HEK293T (cell line): ENCODE measurements at places on chromosomes 1 and 21.

DNA sequence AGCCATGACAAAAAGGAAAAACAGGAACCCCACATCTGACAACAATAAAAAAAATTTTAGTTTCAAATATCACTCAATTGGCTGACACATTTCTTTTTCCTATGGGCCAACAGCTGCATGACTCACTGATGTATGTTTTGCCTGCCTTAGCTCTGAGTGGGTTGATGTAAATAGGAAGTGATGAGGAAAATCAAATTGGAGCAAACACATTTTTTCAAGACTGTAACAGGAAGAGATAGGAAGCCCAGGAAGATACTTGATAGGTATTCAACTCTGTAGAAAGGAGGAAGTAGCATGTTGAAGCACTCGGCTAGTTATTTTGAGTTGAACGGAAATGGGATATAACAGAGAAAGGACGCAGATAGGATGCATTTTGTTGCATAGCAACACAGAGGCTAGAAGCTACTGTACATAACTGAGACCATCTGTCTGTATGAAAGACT lies 168.0 kb upstream of the NR5A2 start:
- DNase-seq, result no peak

DNA sequence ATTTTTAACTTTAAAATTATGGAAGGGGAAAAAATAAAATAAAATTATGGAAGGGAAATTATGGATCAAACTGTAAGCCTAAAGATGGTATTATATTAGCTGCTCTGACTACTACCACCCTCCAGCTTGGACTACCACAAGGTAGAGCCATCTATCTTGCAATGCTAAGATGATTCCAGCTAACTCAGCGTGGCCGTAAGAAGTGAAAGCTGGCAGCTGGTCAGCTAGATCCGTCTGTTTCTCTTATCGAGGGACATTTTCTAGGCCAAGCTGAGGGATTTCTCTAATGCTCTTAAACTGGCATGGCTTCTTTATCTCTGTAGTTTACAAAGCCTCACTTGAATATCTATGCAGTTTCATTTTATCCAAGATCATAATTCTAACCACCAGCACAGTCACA lies 31.5 kb downstream of the LYST start:
- no peak for DNase-seq

GRCh38 chr1:101745551-101746270 lies 251.0 kb downstream of the OLFM3 start:
- no peak for DNase-seq

DNA sequence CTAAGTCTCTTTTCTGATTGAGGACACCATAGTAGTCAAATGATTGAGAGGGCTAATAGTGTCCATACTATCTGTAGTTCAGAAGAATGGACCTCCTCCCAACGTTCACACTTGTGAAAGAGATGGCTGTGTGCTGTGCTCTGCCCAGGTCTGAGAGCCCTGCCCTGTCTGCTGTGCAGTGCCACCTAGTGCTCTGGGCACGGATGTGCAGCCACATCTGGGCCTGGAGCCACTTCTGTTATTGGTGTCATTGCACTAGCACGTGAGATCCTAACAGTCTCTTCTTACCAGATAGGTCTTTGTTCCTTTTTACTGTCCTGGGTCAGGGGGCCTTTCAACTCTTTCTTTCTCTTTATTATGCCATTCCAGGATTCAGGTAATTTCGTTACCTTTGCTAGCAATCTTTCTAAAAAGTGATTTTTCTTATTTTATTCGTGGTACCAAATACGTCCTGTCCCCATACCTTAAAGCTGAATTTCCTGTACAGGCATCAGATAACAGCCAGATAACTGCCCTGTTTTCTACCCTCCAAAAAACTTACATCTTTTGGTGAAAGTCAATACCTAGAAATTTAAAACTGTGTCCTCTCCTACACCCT lies 21.7 kb downstream of the INTS3 start:
- DNase-seq, result peak; percentile 94

DNA sequence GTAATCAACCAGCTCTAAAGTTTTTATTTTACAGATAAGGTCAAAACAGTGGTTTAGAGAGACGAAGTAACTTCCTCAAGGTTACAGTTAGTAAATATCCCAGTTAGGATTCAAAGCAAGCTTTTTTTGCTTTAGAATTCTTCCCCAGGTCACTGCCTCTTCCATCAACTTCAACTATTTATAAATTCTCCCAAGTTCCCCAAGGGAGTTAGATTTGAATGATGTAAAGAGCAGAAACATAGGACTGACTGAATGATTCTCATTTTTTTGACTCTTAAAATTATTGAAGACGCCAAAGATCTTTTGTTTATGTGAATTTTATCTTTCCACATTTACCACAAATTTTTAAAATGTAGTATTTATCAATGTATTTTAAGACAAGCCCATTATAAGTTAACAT lies 4.1 kb downstream of the POGZ start:
- DNase-seq, result no peak

GRCh38 chr1:10449751-10450150 lies at the start of gene CORT:
Gene CORT, plus strand, starts transcription at chr1:10450031. Its CDS starts 193 bp downstream, at chr1:10450224.
- DNase-seq, result no peak

DNA sequence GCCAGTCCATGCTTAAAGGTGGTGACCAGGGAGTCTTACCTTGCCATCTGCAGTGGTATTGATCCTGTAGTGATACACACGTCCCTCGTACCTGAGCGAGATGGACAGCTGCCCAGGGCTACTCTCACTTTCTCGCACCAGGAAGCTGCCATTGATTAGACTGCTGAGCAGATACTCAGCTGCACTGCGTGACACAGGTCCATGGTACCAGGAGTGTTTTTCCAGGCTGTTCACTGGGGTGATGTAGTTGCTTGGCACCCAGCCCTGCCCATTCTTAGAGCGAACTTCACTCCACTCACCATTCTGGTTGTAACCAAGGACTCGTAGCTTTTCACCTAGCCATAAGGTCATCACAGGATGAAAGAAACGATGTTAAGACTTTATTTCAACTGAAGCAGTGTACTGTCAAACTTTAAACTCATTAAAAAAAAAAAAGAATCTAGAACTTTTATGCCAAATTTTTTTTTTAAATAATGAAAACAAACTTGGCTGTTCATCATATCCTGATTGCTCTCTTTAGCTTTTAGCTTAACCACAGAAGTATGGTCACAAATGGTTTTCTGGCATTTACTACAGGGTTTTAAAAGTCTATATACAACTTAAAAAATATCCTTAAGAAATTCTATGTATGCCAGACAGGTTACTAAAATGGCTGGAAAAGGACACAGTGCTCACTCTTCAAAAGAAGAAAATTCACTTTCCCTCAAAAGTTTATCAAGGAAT lies 44.6 kb downstream of the TOR3A start:
- DNase-seq, result no peak

DNA sequence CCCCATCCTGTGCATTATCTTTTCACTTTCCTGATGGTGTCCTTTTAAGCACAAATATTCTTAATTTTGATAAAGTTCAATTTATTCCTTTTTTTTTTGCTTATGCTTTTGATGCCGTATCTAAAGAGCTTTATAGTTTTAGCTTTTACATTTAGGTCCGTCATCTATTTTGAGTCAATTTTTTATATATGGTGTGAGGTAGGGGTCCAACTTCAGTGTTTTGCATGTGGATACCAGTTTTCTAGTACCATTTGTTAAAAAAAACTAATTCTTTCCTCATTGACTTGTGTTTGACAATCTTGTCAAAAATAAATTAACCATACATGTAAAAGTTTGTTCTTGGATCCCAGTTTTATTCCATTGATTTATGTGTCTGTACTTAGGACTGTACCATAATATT lies 4.9 kb downstream of the MTF2 start:
- DNase-seq, result no peak

GRCh38 chr1:164804366-164804765 lies 245.4 kb downstream of the PBX1 start:
- DNase-seq, result no peak

GRCh38 chr1:46804926-46805325 lies 6.1 kb downstream of the CYP4B1 start:
- no peak for DNase-seq

- DNase-seq, result no peak
These were observed 19.5 kb downstream of the SCYL3 start for GRCh38 chr1:169874229-169874628.

DNA sequence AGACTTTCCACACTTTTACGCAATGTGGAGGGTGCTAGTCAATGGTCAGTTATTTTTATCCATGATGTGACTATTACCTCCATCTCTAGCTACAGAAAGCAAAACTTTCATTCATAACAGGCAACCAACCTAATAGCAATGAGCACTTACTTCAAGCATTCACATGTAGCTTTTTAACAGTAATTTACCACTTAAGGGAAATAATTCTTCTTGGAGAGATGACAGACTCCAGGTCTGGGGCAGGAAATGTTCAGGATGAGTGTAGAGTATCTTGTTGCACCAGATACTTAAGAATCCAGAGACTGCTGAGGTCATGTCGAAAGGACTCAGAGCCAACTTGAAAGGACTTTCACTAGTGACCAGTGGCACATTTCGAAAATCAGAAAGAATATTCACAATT lies 347.6 kb downstream of the CHRM3 start:
- no peak for DNase-seq

DNA sequence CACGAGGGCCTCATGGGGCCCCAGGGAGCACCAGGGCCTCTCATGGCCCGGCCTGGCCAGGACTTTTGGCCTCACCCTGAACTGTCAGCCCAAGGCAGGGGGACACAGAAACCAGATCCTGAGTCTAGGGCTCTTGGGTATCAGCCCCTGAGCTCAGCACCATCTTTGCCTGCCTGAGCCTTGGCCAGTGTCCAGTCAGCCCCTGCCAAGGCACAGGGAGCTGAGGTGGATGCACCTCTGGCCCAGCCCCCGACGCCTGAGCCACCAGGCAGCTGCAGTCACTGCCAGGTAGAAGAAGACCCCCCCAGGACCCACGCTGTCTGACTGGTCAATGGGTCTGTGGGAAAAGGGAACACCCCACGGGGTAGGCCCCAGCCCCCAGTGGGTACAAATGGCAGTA lies 25.3 kb downstream of the CDCA8 start:
- no peak for DNase-seq

GRCh38 chr1:29802181-29803068 lies 566.1 kb downstream of the PTPRU start:
- peak; percentile 10 for DNase-seq

GRCh38 chr1:58107943-58108342 lies 438.6 kb downstream of the OMA1 start:
- no peak for DNase-seq

DNA sequence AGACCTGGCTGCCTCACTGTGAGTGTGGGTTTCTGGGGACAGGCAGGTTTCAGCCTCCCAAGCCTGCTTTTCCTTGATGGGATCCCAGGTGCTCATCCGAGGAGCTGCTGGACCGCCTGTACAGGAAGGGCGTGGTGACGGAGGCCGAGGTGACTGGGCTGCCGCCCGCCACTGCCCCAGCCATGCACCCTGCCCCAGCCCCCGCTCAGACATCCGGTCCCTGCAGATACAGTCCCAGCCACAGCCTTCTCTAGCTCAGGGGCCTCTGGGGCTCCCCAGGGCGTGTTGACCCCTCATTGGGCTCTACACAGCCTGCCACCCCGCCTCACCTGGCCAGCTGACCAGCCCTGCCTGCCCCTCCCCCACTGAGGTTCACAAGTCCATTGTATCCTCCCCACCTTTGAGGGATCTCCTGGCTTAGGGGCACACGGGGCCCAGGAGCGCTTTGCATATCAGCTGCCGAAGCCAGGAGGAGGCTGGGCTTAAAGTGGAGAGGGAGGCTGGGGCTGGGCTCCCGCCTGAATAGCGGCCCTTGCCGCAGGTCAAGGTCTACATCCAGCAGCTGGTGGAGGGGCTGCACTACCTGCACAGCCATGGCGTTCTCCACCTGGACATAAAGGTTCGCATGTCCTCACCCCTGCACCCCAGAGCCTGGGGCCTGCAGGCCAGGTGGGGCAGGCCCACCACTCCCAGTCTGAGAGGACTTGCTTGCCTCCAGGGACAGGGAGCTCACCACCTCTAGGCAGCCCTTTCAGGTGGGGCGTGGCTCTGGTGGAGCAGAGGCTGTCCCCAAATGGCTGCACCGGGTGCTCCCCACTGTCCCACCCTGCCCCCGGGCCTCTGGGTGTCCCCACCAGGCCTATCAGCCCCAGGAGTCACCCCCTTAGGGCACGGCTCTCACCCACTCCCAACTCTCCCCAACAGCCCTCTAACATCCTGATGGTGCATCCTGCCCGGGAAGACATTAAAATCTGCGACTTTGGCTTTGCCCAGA lies 38.5 kb downstream of the TRIM11 start:
- DNase-seq, result no peak

DNA sequence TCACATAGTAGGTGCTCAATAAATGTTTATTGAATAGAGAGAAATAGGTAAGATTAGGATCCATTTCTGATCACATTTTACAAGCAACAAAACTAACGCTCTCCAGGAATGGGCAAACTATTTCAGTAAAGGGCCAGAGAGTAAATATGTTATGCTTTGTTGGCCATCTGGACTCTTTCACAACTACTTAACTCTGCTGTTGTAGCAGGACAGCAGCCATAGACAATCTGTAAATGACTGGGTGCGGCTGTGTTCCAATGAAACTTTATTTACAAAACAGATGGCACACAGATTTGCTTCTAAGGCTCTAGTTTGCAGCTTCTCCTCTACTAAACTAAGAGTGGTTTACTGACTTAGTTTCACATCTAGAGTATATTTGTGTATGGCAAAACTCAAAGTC lies 83.0 kb upstream of the BACH1 start:
- DNase-seq, result no peak

DNA sequence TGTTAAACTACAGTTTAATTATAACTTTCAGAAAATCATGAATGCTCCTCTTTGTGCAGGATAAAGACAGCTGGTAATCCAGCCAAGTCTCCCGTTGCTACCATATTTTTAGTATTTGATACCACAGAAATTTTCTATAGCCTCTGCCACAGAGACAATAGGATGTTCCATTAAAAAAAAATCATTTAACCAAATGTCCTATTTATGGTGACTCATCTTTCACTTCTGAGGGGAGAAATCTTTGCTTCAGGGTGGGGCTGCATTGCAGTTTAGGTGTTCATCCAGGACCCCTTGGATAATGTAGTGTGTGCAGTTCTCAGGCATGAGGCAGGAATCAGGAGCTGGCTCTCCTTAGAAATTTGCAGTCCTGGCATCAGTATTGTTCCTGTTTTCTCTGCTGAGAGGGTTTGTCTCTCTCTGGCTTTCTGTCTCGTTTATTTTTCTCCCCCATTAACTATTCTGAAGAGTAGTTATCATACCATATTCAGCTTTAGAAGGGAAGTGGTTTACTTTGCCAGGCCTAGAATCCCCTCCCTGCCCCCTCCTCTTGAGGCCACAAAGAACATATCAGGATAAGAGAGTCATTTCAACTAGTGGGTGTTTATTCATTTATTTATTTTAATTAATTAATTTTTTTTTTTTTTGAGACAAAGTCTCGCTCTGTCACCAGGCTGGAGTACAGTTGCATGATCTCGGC lies 3.1 kb downstream of the PRUNE1 start:
- DNase-seq, result no peak
